ENCODE measurements at places on chromosomes 2 and 18. TPM values are rescaled to one million over a fixed set of nuclear protein-coding genes. Genes with fewer than 3 reads are reported as not detected.

DNA sequence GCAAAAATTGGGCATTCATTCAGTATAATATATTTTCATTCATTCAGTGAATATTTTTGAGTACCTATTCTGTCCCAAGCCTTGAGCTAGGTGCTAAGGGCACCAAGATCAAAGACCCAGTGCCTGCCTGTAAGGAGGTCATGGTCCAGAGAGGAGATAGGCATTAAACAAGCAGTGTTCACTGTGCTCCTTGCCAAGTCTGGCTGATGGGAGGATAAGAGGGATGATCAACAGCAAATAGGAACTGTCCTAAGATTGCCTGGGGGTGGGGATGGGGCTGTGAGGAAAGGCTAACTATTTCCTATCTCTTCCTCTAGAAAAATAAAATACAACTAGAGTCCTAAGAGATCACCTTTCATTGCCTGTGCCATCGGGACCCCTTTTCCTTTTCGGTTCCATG, 60.4 kb downstream of the SETBP1 start:
- DNase-seq, result no peak

- no peak for DNase-seq
Measured at GRCh38 chr18:6521803-6522418, 107.2 kb upstream of the L3MBTL4 start.

Gene FHOD3
- 27.1 TPM for polyA plus RNA-seq

- DNase-seq, result peak; percentile 64
Measured at GRCh38 chr18:12317664-12318333, 9.8 kb downstream of the TUBB6 start.

GRCh38 chr2:181528441-181528840, 71.3 kb downstream of the ITGA4 start:
- DNase-seq, result no peak

- DNase-seq, result no peak
Measured at GRCh38 chr2:210399440-210400041, 77.0 kb downstream of the LANCL1 start.

DNA sequence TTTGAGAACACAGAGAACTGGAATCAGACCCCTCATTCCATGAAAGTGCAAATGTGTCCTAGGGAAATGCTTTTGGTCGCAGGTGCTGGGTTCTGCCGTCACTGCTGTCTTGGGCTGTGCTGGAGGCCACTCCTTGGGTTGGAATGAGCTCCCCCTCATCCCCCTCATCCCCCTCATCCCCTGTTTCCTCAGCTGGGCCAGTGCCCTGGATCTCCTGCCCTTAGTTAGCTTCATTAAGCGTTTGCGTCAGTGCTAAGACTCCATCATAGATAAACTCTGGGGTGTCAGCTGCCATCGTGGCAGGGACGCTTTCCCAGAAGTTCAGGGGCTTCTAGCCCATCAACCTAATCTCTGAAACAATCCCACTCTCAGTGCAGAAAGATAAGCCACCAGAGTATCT, 97.1 kb upstream of the ZNF516 start:
- DNase-seq, result no peak

GRCh38 chr18:34729264-34729663, 19.2 kb downstream of the DTNA start:
- no peak for DNase-seq

DNA sequence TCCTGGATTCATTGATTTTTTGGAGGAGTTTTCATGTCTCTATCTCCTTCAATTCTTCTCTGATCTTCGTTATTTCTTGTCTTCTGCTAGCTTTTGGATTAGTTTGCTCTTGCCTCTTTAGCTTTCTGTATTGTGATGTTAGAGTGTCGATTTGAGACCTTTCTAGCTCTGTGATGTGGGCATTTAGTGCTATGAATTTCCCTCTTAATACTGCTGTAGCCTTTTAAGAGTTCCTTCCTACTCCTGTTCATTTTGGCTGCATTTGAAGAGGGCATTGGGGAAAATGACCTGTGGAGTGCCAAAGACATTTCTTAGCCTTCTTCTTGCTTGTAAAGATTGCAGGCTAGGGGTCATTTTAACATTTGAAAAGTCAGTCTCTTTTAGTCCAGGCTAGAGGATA, 463.8 kb upstream of the GCFC2 start:
- no peak for DNase-seq

DNA sequence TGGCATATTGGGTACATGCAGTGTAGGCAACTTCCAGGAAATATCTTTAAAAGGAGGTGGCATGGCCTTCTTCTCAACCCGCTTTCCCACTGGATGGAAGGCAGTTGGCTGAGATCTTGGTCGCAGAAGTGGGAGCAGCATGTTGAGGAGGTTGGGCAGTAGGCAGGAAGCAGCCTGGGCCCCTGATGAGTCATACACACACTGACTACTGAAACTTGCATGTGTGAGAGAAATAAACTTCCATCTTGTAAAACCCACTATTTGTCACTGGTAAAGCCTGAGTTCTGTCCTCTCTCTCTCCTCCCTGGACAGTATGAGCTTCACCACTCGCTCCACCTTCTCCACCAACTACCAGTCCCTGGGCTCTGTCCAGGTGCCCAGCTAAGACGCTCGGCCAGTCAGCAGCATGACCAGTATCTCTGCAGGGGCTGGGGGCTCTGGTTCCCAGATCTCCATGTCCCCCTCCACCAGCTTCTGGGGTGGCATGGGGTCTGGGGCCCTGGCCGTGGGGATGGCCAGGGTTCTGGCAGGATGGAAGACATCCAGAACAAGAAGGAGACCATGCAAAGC, 233.8 kb upstream of the SPRED2 start:
- DNase-seq, result peak; percentile 18

Gene CFAP65
- not detected for polyA plus RNA-seq

GRCh38 chr2:11477994-11478393, 12.0 kb upstream of the E2F6 start:
- DNase-seq, result peak; percentile 16

Gene SPATA3
- not detected for polyA plus RNA-seq

Gene CXCR1
- polyA plus RNA-seq, result not detected

DNA sequence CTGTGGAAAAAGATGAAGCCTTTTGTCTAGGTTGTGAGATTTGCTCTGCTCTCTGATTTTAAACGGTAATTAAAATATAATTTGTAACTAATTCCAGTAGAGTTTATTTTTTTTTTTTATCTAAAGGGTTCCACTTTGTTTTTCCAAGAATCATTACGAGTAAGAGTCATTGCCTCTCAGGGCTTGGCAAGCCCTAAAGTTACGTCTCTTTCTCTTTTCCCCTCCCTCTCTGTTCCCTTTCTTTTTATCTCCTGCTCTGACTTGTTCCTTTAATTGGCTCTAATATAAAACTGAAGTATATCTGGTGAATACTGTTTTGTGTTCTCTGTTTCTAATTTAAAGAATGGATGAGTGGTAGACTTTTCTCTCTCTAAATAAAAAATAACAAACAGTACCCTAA, 75.8 kb downstream of the CALCRL start:
- DNase-seq, result peak; percentile 51

Data from BJ (cell line).